ENCODE measurements at places on chromosomes 5 and 9.

GRCh38 chr9:1454211-1454610, 404.1 kb downstream of the DMRT2 start:
- no peak for DNase-seq

DNA sequence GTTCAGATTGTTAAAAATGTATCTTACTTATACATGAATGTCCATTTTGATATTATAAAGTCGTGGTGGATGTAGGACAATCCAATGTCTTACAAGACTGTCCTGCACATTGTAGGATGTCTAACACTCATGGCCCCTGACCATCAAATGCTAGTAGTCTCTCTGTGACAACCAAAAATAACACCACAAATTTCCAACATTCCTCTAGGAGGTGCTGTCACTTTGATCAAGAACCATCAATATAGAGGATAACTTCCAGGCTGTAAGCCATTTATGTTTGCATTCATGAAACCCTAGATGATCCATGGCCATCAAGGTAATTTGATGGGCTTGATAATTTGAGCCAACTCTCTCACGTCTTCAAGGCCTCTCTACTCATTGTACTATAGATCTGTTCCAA, 20.5 kb upstream of the ZFR start:
- no peak for DNase-seq

- DNase-seq = no peak
Observed at GRCh38 chr9:27367921-27368315, 71.0 kb upstream of the EQTN start.

DNA sequence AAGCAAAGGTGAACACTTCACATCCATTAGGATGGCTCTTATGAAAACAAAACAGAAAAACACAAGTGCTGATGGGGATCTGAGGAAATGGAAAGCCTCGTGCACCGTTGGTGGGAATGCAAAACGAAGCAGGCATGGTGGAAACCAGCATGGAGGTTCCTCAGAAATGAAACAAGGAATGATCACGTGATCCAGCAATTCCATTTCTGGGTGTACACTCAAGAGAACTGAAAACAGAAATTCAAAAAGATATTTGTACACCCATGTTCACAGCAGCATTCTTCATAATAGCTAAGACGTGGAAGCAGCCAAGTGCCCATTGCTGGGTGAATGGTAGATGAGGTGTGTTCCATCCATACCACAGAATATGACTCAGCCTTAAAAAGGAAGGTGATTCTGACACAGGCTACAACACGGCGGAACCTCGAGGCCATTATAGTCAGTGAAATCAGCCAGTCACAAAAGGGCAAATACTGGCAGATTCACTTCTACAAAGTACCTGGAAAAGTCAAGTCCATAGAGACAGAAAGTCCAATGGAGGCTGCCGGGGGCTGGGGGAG, 87.2 kb upstream of the RAPGEF1 start:
- DNase-seq = no peak

- DNase-seq = peak; percentile 30
Observed at GRCh38 chr5:136080483-136081216, 51.9 kb downstream of the TGFBI start.

DNA sequence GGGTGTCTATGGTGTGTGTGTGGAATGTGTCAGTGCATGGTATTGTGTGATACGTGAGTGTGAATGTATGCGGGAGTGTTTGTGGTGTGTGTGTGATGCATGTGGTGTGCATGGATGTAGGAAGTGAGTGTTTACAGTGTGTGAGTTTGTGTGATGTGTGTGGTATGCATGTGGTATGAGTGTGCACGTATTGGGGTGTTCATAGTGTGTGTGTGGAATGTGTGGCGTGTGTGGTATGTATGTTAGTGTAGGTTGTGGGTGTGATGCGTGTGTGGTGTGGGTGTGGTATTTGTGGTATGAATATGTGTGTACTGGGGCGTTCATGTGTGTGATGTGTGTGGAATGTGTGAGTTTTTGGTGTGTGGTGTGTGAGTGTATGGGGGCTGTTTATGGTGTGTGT, 40.1 kb upstream of the BICD2 start:
- DNase-seq = no peak

GRCh38 chr5:136228136-136228757, 35.3 kb upstream of the SMIM32 start:
- DNase-seq = no peak

GRCh38 chr5:92470770-92471169, 1087.7 kb upstream of the ARRDC3 start:
- no peak for DNase-seq

DNA sequence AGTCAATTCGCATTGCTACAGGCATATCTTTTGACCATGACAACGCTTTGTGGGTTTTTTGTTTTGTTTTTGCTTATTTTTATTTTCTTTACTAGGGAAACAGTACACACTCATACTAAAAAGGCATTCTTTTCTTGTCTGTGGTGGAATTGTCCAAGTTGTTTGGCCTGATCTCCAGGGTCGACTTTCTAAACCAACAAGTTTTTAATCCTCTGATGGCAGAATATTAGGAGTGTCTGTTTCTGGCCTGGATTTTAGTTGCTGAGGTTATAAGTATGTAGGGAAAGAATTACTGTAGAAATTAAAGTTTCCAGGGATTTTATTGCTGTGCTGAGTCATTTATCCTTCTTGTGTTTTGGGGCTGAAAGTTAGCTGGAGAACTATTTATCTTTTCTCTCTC, 218.5 kb downstream of the TAF11L14 start:
- DNase-seq = no peak

DNA sequence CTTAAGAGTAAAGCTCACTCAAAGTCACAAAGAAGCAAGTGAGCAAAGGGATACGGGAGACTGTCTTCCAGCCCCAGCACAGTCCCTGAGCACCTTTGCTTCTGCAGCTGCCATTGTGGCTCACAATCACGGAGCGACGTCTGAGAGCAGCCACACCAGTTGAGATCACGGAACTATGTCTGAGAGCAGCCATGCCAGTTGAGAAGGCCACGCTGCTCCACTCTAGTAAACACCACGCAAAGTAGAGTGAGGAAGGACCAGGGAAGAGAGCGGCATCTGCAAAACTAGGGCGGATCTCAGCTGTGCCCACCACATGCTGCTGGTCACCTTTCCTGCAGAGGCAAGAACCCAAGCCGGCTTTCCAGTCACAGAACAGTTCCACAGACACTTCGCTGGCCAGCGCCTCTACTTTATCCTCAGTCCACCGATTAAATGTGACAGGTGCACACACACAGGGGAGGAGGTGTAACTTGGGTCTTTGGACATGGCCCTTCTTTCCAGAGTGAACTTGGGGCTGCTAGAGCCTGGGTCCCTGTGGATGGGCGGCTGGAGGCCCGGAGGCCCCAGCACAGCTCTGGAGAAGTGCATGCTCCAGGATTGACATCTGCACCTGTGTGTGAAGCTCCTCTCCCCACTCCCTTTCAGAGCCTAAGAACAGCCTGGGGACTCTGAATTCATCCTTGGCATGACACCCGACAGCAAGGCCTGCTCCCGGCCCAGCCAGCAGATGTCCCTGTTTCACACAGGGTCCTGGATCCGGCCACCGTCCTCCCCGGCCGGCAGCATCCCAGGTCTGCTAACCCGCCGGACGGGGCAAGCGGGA, 324.9 kb upstream of the IRX4 start:
- DNase-seq = no peak

GRCh38 chr5:118257066-118257465, 731.3 kb downstream of the DTWD2 start:
- DNase-seq = no peak

GRCh38 chr5:94769996-94770395, 151.5 kb downstream of the SLF1 start:
- no peak for DNase-seq

DNA sequence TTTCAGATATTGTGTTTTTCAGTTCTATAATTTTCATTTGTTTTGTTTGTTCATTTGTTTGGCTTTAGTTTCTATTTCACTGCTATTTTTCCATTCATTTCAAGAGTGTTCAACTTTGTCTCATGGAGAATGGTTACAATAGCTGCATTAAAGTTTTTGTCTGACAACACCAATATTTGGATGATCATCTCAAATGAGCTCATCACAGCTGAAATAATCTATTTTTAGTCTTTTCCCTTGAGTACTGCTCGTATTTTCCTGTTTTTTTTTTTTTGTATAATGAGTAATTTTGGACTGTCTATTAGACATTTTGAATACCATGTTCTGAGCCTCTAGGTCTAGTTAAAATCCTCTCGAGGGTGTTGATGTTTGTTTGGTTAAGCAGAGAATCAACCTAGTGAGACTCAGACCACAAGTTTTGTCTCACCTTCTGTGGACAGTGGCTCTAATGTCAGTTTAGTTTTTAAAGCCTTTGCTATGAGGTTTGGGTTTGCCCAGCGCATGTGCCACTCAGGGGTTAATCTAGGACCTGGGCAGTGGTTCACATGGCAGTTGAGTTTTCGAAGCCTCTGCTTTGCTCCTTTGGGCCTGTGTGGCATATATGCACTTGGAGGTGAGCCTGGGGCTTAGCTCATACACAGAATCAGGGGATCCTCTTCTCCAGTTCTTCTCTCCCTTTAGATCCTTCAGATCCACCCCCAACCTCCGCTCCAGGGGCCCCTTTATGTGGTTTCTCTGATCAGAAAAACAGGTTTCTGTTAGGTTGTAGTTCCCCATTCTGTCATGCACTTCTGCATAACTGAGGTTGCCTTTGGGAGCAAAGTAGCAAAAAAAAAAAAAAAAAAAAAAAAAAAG, 79.8 kb downstream of the ARSB start:
- no peak for DNase-seq

GRCh38 chr5:176739461-176740051, 70.8 kb upstream of the UNC5A start:
- DNase-seq = no peak

DNA sequence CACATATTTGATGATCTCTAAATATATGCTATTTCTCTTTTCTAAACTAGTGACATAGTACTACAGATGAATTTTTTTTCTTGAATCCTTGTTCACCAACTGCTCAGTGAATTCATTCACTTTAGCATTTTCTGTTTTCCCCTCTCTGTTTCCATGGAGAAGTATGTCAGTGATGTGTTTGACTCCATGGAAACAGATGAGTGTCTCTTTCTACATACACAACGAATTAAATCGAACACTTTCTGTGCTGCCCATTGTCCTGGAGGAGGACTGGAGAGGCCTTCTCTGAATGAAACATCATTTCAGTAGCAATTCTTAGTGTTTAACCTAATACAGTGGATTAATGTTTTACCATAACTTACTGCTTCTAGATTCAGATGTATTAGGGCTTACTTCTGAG, 9.5 kb downstream of the INVS start:
- DNase-seq = no peak

- no peak for DNase-seq
Observed at GRCh38 chr9:69425136-69425801, 100.3 kb downstream of the ENTREP1 start.

DNA sequence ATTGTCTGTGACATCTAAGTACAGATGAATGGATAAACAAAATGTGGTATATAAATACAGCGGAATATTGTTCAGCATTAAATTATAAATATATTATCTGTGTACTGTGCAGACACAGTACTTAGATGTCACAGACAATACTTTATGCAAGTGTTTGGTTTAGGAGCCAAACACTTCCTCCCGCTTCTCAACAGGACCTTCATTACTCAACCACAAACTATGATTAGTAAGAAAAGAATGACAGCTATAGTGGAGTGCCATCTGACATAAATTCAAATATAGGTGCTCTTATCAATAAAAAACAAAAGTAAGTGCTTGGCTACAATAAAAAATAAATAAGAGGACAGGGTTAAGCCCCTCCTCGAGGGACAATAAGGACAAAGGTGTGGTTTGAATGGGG, 38.9 kb upstream of the STX17 start:
- DNase-seq = no peak

DNA sequence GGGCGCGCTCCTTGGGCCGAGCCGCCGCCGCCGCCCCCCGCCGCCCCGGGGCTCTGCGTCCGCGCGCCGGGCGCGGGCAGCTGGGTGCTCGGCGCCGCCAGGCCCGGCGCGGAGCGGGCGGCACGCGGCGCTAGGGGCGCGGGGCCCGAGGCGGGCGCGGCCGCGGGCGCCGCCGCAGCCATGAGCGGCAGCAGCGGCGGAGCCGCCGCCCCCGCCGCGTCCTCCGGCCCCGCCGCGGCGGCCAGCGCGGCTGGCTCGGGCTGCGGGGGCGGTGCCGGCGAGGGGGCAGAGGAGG, 351 bp downstream of the TRIO start:
- no peak for DNase-seq

GRCh38 chr5:164422400-164422799, 917.0 kb downstream of the MAT2B start:
- no peak for DNase-seq

DNA sequence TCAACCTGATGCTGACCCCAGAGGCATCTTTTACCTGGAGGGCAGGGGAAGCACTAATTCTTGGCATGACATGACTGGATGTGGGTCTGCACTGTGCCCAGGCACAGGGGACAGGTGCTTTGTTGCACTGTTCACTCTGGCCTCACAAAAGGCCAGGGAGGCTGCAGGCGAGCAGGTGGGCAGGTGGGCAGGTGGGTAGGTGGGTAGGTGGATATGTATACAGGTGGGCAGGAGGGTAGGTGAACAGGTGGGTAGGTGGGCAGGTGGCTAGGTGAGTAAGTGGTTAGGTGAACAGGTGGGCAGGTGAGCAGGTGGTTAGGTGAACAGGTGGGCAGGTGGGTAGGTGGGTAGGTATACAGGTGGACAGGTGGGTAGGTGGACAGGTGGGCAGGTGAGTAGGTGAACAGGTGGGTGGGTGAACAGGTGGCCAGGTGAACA, 1.5 kb downstream of the PAEP start:
- no peak for DNase-seq

- DNase-seq = no peak
Observed at GRCh38 chr9:130936285-130937117, 2.5 kb downstream of the FIBCD1 start.

GRCh38 chr9:73011181-73011750, 58.4 kb upstream of the ALDH1A1 start:
- no peak for DNase-seq

- DNase-seq = no peak
Observed at GRCh38 chr5:19795218-19795617, 192.8 kb downstream of the CDH18 start.

DNA sequence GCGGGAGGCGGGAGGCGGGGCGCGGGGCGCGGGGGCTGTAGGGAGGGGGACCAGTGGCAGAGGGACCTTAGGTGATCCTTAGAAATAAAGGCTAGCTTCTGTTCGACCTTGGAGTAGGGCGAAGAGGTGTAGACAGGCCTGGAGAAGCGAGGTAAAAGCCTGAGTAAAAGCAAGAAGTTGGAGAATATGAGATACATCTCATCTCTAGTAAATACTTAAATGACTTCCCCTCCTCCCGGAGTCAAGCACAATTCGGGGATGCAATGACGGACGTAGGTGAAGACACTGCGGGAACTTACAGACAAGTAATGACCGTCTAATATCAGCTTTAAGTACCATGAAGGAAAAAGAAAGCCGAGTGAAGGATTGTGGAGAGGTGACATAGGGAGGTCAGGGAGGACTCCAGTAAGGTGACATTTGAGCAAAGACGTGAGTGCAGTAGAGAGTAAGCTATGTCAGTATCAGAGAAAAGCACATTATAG, 466 bp downstream of the SMC2 start:
- DNase-seq = no peak

GRCh38 chr5:104859437-104859836, 1296.8 kb upstream of the NUDT12 start:
- DNase-seq = no peak

DNA sequence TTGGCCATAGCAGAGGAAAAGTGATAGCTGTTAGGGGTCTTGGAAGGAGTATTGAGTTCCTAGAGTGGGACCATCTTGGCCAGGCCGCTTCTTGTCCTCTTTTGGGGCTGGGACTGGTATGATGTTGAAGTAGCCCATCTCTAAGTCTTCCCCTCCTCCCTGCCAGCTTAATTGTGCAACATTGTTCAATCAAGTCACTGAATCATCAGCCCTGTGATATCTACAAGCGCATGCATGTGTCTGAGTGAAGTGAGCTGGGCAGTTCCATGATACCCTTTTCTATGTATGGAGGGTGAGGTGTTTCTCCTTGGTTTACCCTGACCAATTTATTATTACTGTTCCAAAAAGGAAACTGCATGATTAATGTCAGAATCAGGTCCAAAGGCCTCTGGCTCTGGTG, 112.2 kb downstream of the C9orf152 start:
- DNase-seq = no peak

Data from stimulated activated CD8-positive, alpha-beta memory T cell treated with anti-CD3 and anti-CD28 coated beads, Interleukin-12 subunit alpha, Interleukin-12 subunit beta, amount 100 ng/mL, for 4 hours (primary cell).